ENCODE measurements at places on chromosomes 7 and 10. TPM values are rescaled to one million over a fixed set of nuclear protein-coding genes. Genes with fewer than 3 reads are reported as not detected.

ADAP1 gene
- 0.52 TPM for polyA plus RNA-seq

ASB15 gene
- 0.28 TPM for polyA plus RNA-seq

DPP6 gene
- 60.8 TPM for polyA plus RNA-seq

CDNF gene
- polyA plus RNA-seq: 0.27 TPM

ADAMTS14 gene
- polyA plus RNA-seq: not detected

WIPF3 gene
- polyA plus RNA-seq: 2.4 TPM

PTF1A gene
- not detected for polyA plus RNA-seq

GPR158 gene
- polyA plus RNA-seq: 21.5 TPM

SUN3 gene
- polyA plus RNA-seq: not detected

PRKG1 gene
- 117 TPM for polyA plus RNA-seq

GDF2 gene
- polyA plus RNA-seq: not detected

CLRN3 gene
- not detected for polyA plus RNA-seq

Measured in Purkinje cell (primary cell).